CD4-positive, alpha-beta T cell treated with Interleukin-1 beta for 1 hour (primary cell): ENCODE measurements at places on chromosomes 5 and 9.

GRCh38 chr5:76469656-76470290, 66.7 kb downstream of the IQGAP2 start:
- no peak for DNase-seq

- DNase-seq: no peak
These were observed 45.8 kb upstream of the ENTREP1 start for GRCh38 chr9:69279084-69279731.

DNA sequence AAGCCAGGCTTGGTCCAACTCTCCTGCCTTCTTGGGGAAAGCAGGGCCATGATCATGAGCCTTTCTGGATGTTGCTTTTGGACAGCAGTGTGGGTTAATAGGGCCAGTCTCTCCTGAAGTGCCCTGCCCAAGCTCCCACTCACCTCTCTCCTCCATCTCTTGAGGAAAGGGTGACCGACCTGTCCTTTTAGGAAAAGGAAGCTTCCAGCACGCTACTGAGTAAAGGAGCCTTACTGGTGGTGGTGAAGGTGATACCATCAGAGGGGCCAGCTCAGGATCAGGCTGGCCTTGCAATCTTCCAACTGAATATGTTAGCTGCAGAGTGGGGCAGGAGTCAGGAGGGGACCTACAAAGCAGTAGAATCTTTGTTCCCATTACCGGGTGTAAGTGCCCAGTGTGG, 2.2 kb upstream of the RGS3 start:
- DNase-seq: no peak

- no peak for DNase-seq
These were observed 5.8 kb upstream of the MEF2C start for GRCh38 chr5:88888848-88889188.

GRCh38 chr5:143063175-143063970, 293.2 kb downstream of the ARHGAP26 start:
- no peak for DNase-seq

DNA sequence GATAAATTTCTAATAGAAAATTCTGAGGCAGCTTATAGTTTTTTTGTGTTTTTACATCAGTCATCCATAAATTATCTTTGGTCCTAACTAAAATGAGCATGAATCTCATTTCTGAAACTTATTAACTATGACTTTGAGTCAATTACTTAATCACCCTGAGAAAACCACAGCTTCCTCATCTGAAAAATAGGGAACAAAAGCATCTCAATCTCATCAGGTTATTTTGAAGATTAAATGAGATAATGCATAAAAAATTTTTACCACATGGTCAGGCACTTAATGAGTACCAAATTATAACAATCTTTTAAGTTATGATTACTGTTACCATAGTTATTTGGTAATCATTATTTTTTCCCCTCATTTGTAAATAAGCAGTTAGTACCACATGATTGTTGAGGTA, 279.1 kb downstream of the MAST4 start:
- no peak for DNase-seq

GRCh38 chr9:123238365-123238764, 30.0 kb downstream of the STRBP start:
- no peak for DNase-seq

DNA sequence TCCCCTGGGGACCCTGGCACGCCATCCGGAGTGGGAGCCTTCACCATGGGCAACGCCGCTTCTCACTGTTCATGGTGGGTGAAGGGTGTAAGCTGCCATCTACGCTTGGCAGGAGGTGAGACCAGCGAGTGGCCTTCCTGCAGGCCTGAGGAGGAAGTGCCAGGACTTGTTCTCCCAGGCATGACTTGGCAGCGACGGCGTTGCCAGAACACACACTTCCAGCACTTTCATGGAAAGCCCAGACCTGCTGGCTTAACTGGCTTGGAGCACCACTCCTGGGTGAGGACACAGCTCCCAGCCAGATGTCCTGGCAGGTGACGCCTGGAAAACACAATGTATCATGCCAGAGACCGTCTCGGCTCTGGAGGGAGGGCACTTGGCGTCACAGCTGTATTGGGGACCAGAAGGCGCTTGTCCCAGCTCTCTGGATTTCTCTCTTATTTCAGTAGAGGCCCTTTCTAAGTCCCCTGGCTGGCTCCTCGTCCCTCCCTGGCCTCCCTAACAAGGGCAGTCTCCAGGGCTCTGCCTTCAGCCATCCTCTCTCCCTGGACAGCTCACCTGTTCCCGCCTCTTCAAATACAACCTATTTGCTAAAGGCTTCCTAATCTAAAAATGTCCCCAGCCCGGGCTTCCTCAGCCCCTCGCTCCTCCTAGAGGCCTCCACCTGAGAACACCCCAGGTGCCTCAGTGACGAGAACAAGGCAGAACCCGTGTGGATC, 188.3 kb downstream of the OLFM1 start:
- DNase-seq: no peak

- DNase-seq: no peak
These were observed 21.0 kb downstream of the SNX30 start for GRCh38 chr9:112771359-112772214.

DNA sequence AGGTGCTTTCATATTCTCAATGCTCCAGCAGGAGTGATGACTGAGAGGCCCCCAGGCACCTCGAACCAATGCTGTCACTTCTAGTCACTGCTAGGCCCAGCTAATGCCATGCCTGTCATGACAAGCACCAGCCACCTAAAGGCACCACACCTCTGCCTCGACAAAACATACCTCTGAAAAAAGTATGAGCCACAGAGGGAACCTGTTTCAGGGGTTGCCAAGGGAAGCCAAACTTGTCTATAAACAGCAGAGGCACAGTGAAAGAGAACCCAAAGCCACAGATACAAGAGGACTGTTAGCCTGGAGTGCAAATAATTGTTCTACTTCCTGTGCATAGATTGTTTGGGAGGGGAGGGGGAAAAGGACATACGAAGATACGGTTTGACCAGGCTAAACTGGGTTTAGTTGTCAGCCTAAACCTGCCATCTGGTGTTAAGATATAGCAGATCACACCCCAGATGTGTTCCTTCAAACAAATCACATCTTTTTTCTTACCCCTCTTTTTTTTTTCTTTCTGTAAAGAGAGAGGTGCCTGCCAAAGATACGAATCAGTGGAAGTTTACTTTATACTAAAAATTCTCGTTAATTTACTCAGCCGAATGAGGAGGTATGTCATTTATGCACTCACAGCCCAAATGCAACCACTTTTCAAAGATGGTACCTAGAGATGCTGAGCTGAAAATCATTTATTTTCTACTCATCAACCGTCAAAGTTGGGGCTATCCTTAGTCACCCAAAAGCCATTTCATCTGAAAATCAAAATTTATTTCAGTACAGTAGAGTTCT, 45.7 kb downstream of the BNC2 start:
- DNase-seq: no peak

DNA sequence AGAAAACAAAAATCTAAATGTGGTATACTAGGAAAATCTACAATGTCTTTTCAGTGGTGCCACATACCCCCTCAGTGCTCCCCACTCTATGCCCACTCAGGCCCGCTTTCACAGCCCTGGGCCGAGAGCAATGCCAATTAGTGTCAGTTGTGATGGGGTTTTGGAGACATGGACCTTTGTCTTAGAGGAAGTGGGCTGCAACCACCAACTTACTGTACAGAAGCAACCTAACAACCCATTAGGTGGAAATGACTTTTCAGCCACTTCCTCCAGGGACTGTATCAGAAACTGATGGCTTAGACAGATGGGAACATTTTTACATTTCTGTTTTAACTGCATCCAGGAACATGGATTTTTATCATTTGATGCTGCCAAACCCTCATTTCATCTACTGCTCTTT, 268.0 kb downstream of the BNC2 start:
- DNase-seq: no peak

DNA sequence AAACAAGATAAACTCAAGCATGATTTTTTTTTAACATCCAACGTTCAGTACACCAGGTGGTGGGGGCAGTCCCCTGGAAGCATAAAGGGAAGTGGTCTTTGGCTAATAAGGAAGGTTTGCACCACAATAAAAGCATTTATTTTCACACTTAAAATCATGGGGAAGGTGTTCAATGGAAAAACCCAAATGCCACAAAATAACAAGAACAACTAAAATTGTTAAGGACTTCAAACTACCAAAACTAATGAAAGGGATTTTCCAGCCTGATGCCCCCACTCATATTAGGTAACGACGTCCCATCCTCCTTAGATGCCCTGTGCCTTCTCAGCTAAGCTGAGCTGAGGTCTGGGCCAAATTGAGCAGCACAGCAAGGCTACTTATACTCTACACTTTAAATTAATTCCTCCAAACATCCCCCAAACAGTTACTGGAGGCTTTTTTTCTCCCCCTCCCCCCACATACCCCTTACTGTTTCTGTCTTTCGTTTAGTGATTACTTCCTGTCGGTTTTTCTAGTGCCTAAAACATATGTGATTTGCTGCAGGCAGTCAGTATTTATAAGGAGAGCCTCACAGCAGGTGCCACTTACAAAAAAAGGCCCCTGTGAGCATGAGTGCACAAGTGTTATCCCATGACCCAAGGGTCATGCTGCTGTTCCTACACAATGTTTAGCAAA, 259.7 kb upstream of the ZNF608 start:
- peak; percentile 9 for DNase-seq

DNA sequence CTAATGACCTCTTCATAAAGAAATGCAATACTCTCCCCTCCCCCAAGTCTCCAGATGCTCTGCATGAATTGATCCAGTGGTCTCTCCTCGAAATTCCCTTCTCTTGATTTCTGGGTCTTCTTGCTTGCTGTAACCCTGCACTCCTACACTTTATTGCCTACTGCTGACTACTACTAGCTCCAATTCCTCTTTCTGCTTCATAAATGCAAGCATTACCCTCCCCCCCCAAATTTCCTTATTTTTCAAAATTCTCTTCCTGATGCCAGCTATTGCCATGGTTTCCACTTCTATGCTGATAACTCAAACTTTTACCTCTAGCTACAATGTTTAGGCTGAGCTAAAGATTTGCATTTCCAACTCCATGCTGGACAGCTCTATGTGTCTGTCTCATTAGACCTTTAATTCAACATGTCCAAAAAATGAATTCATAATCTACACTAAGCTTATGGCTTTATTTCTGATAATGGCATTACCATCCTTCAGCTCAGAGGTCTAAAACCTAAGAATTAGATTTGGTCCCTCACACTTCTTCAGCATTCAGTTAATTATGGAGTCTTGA, 1.4 kb downstream of the ZBTB26 start:
- DNase-seq: no peak

- no peak for DNase-seq
These were observed 72.0 kb downstream of the SEMA6A start for GRCh38 chr5:116502616-116503015.

GRCh38 chr5:32233696-32234447, 59.8 kb upstream of the GOLPH3 start:
- no peak for DNase-seq

- peak; percentile 89 for DNase-seq
These were observed at the start of gene CEMIP2 for GRCh38 chr9:71768388-71769174. CEMIP2 (minus strand) TSS chr9:71768513; CDS start chr9:71750373, 18,140 bp downstream.

GRCh38 chr5:10248378-10249260, 1.1 kb downstream of the ATPSCKMT start:
- DNase-seq: no peak

- DNase-seq: no peak
These were observed 616 bp upstream of the SPEF2 start for GRCh38 chr5:35617060-35617434.

DNA sequence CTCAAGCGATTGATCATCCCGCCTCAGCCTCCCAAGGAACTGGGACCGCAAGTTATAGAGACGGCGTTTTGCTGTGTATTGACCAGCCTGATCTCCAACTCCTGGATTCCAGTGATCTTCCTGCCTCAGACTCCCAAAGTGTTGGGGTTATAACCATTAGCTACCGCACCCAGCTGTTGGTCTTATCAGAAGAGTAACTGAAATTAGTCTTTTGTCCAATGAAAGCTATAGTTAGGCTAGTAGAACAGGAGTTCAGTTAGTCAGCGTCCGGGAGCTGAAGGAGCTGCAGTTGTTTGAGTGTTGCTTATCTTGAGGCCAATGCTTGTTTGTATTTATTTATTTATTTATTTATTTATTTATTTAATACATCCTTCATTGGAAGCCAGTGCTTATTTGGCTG, 3.2 kb upstream of the MIGA2 start:
- no peak for DNase-seq

DNA sequence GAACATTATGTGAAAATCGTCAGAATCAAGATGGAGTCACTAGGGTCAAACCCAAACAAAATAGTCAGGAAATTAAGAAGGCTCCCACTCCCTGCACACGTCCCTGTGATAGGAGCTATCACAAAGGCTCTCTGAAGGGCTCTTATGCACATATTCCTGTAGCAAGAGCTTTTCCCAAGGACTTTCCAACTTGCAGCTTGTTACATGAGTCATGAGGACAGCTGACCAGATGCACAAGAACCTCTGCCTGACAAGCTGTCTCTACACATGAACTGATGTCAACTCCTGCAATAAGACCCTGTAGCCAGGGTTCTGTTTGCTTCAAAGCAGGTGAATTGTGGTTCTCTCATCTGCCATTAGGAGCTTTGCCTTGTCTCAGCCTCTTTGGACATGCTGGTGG, 122.4 kb downstream of the OLFM1 start:
- no peak for DNase-seq

DNA sequence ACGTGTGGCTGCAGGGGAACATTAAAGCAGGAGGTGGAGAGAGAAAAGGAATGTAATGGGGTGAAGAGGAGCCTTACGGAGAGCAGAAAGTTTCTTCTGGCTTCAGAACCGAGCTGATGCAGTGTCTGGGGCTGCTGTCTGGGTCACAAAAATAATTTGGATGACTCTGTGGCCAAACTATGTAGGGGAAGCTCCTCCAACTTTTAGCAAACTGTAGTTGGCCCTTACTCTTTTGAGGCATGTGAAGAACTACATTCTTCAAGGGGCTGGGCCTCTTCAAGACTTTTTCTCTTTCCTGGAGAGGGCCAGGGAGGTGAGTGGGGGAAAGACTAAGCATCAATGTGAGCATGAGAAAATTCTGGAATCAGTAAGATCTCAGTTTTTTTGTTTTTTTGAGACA, 31.9 kb upstream of the SPARC start:
- DNase-seq: no peak

GRCh38 chr5:160187091-160187490, 42.2 kb upstream of the FABP6 start:
- no peak for DNase-seq

DNA sequence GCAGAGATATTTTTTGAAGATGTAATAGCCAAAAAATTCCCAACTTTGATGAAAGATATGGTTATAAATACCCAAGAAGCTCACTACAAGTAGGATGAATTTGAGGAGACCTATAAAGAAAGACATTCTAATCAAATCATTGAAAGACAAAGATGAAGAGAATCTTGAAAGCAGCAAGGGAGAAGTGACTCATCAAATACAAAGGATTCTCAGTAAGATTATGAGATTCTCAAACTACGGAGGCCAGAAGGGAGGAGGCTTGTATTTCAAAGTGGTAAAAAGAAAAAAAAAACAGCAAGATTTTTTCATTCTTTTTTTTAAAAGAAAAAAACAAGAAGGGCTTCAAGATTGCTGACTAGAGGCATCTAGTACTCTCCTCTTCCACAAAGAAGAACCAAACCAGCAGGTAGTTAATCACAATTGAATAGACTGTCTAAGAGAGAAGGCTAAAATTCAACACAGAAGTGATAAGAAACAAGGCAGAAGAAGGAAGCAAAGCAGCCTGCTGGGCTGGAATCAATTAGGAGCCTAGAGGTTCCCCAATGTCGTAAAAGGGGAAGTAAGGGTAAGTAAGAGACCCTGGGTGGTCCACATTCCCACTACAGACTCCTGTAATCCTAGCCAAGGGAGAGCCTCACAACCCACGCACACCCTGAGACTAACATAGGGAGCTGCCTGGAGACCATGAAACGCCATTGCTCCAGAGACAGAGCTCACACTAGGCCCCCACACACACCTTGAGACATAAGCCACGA, 59.1 kb upstream of the NIPAL4 start:
- no peak for DNase-seq
